Stimulated activated CD4-positive, alpha-beta T cell treated with anti-CD3 and anti-CD28 coated beads, Interleukin-1b, Interleukin-23, amount 100 ng/mL, for 1 hour (primary cell): ENCODE measurements at places on chromosomes 3 and 15.

- no peak for DNase-seq
These were observed 626 bp downstream of the SEC62 start for GRCh38 chr3:169966951-169967915.

- DNase-seq = no peak
These were observed 31.2 kb downstream of the C3orf20 start for GRCh38 chr3:14706096-14706495.

DNA sequence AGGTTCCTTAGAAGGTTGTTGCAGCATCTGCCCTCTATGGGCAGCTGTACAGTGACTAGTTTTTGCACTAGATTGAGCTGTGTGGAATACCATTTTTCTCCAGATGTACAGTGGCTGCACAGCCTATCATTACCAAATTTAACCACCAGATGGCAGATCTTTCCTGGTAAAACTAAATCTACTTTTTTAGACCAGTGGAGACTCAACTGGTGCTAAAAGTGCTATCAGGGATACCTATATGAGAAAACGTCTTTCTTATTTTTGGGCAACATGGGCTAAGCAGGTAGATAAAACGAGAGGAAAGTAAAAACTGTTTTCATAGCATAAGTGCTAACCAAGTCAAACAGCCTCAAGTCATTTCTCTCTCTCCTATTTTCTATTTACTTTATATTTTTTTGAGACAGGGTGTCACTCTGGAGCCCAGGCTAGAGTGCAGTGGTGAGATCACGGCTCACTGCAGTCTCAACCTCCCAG, 21.2 kb downstream of the IGSF10 start:
- no peak for DNase-seq

- no peak for DNase-seq
These were observed 179.2 kb upstream of the AGTR1 start for GRCh38 chr3:148518520-148518919.

DNA sequence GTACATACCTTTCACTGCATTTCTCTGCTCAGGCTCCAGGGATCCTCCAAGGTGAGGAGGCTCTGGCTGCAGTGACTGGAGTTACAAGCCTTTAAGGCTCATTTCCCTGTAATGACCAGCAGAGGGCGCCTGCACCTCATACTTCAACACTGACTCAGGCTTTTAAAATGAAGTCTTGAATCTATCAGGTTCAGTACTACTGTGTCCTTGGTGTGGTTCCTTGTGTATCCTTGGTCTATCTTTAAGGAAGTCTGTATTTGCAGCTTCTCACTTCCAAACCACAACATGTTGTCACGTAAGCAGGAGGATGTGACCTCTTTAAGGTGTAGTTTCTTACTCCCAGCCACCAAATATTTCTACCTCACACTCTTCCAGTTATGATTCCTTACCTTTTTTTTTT, 122.5 kb upstream of the ZBED2 start:
- DNase-seq = peak; percentile 24

- no peak for DNase-seq
These were observed 273.3 kb upstream of the ICE2 start for GRCh38 chr15:60751985-60752952.

DNA sequence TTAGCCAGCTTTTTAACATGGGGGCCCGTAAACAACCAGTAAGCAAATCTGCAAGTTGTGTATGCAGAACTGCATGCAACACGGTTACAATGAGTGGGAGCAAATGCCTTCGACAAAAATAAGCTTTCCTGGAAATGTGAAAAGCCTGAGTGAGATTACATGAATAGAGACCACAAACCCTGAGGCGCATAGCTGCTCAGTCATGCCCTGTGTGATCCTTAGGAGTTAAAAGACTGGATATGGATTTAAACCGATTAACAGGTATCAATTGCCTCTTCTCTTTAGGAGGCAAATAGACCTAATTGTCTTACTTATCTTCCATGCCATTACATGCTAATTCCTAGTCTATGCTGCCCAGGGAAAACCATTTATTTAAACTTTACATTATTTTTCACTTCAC, 810.3 kb downstream of the ROBO1 start:
- DNase-seq = no peak

GRCh38 chr3:179961703-179962078, 75.0 kb downstream of the PEX5L start:
- DNase-seq = no peak

DNA sequence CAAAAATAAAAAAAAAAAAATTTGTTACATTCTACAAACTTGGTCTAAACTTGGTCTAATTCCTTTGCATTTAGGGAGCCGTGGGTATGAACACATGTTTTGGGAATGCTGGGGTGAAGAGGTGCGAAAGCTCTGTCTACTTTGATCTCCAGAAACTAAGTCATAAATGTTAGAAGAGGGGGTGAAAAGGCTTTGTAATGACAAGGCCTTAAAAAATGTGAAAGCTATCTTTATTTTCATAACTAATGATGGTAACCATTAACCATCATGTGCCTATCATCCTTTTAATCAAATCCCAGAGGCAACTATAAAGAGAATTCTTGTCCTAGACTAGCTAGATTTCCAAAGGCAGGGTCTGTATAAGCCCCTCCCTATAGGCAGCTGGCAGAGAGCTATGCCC, 60.9 kb downstream of the PRICKLE2 start:
- no peak for DNase-seq

- DNase-seq = no peak
These were observed 268.8 kb downstream of the MEX3B start for GRCh38 chr15:81776976-81777375.
